Dermis lymphatic vessel endothelial cell (primary cell): ENCODE measurements at places on chromosomes 11 and 22. TPM values are rescaled to one million over a fixed set of nuclear protein-coding genes. Genes with fewer than 3 reads are reported as not detected.

The WNT11 gene
- total RNA-seq: 0.09 and 0.22 TPM in 2 replicates

The KDM4D gene
- 0.17 and 0.33 TPM in 2 replicates for total RNA-seq

The SOX10 gene
- under 0.01 TPM in 1 of 2 replicates, not detected in the other for total RNA-seq

The TBX10 gene
- total RNA-seq: not detected in 2 replicates

The TRMT112 gene
- 231 and 235 TPM in 2 replicates for total RNA-seq
